IPS-NIHi11 (cell line): ENCODE measurements at places on chromosomes 1 and 21.

GRCh38 chr1:204344665-204345355 is 14.9 kb downstream of the PLEKHA6 start:
- no peak for DNase-seq

GRCh38 chr1:42957880-42958487 is 684 bp downstream of the SLC2A1 start:
- peak; percentile 91 for DNase-seq

GRCh38 chr1:71521655-71522264 is 440.9 kb upstream of the ZRANB2 start:
- peak; percentile 24 for DNase-seq

DNA sequence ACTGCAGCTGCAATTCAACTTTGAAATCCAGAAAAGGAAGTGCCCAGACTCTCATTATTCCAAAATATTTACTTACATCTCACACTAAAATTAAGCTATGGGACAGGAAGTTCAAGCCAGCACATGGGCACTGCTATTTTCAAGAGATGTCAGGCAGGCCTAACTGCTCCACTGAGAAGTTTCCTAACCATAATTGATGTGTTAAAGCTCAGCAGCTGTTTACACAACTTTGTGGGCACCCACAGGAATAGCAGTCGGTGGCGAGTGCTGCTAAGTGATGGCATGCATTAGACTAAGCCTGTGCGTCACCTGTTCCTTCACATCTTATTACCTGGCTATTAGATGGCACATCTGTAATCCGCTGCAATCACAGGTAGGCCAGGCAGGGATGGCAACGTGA is 303.3 kb upstream of the DAB1 start:
- no peak for DNase-seq

- DNase-seq: no peak
Observed at GRCh38 chr1:101108111-101108500, 82.5 kb upstream of the DPH5 start.
